ENCODE measurements at places on chromosomes 7 and 10. TPM values are rescaled to one million over a fixed set of nuclear protein-coding genes. Genes with fewer than 3 reads are reported as not detected.

GRCh38 chr10:127976286-127976685 lies 69.4 kb downstream of the PTPRE start:
- DNase-seq = no peak

- DNase-seq = no peak
Observed at GRCh38 chr10:78170026-78170475, 136.4 kb downstream of the RPS24 start.

- DNase-seq = no peak
Observed at GRCh38 chr10:115214829-115215228, 121.7 kb downstream of the ATRNL1 start.

- no peak for DNase-seq
Observed at GRCh38 chr10:90396721-90397120, 461.1 kb downstream of the HTR7 start.

DNA sequence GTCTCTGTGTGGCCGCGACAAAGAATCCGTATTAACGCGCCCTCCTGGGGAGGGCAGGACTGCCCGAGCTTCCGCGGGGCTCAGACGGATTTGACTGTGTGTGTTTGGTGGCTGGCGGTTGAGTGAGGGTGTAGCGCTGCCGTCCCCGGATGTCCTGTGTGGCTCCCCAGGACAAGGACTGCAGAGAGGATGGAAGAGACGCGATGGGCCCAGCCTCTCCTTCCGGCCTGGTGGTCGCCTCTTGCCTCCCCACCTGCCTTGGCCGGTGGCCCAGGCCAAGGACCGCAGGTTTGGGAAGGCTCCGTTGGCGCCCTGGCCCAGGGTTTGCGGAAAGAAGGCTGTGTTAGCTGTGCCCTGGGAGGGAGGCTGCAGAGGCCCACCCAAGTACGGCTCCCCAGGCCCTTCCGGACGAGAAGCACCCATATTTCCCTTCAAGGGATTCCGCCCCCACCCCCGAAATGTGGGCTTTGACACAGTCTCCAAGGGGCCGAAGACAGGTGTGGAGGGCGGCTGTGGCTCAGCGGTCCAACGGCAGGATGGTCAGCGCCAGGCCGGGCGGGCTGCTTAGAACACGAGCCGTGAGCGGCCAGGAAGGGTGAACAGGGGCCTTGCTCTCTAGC lies 2.3 kb downstream of the UNCX start:
- DNase-seq = no peak

DNA sequence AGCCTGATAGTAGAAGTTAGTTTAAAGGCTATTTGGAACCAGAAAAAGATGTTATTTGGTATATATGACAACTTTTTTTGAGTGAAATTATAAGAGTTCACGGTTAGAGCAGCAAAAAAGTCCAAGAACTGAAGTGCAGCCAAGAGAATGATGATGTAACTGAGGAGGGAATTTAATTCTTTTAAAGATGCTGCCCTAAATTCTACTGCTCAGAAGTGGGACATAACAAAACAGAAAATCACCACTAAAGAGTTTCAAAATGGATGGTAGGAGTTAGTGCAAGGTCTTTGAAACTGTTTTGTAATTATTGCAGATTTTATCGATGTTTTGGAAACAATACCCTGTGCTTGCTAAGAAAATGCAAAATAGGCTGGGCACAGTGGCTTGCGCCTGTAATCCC lies 6.5 kb downstream of the SAMD8 start:
- no peak for DNase-seq

DNA sequence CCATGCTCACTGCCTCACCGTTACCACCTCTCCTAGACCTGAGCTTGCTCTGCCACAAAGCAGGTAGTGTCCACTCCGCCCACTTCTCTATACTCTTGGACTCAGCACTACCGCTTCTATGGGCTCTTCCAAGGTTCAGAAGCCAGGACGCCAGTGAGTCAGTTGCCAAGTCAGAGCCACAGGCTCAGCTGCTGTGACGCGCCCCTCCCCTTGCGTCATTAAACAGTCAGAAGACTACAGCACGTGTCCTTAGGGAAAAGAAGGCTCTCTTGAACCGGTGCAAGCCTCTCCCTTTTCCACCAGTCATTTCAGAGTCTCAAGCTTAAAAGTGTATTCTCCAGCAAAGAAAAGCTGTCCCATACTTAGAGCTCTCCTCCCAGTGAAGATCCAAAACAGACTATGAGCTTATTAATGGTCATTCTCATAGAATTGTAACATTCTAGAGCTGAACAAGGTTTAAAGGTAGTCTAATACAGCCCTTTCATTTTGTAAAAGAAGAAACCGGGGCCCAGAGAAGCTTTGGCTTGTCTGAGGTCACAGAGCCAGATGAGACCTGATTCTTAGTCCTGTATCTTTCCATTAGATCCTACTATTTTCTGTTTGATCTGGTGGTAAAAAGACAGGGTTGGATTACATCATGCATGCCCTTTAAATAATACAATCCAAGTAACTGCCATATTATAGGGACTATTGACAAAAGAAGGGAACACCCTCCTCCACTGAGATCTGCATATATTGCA lies 40.9 kb upstream of the MET start:
- DNase-seq = no peak

DNA sequence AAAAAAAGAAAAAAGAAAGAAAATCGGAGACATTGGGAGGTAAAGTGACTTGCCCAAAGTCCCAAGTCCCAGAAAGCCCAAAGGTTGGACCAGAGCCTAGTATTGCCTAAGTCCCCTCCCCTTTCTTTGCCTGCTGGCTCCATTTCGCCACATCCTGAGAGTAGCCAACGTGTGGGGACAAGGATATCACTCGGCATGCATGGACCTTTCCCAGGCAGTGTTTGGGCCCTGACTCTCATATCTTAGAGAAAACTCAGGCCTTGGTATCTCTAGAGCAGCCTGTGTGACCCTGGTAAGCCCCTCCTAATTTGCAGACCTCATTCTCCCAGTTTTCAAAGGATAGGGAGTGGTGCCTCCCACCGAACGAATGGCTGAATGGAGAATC lies 294.2 kb upstream of the ZMIZ1 start:
- DNase-seq = no peak

- no peak for DNase-seq
Observed at GRCh38 chr7:82805527-82805960, 357.1 kb downstream of the PCLO start.

- DNase-seq = no peak
Observed at GRCh38 chr10:120052964-120053702, 160.6 kb downstream of the SEC23IP start.

GRCh38 chr10:84565881-84566582 lies 237.6 kb downstream of the CCSER2 start:
- DNase-seq = no peak

DNA sequence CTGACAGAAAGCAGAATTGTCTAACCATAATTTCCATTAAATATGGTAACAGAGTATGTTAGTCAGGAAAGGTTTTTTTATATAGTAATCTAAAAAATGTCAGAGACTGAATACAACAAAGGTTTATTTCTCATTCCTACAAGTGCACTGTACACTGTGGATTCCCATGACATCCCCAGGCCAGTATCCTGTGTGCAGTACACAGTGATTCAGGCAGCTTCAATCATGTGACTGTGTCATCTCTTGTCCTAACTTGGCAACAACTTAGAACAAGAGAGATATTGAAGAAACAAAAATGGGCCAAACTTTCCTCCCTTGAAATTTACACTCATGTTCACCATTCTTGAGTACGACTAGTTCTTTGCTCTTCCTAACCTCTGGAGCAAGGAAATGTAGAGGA lies 189.8 kb upstream of the SEMA3A start:
- DNase-seq = no peak

GRCh38 chr7:833601-834258 lies 1.5 kb downstream of the SUN1 start:
- no peak for DNase-seq

GRCh38 chr10:97534746-97535367 lies 36.1 kb downstream of the UBTD1 start:
- peak; percentile 42 for DNase-seq

CALN1 gene
- 0.86 TPM for total RNA-seq

GHITM gene
- total RNA-seq = 234 TPM

LOXL4 gene
- not detected for total RNA-seq

STAG3 gene
- 103 TPM for total RNA-seq

FAM25A gene
- total RNA-seq = not detected

PANK1 gene
- 1.6 TPM for total RNA-seq

Data from activated T-cell treated with anti-CD3 and anti-CD28 coated beads, Interleukin-2, amount 50 U/mL, for 72 hours (primary cell).